ENCODE measurements at places on chromosomes 6 and 20. TPM values are rescaled to one million over a fixed set of nuclear protein-coding genes. Genes with fewer than 3 reads are reported as not detected.

GRCh38 chr20:49549801-49550551 lies 18.0 kb downstream of the PTGIS start:
- no peak for DNase-seq

GRCh38 chr20:57724610-57725405 lies 15.0 kb upstream of the PMEPA1 start:
- no peak for DNase-seq

DNA sequence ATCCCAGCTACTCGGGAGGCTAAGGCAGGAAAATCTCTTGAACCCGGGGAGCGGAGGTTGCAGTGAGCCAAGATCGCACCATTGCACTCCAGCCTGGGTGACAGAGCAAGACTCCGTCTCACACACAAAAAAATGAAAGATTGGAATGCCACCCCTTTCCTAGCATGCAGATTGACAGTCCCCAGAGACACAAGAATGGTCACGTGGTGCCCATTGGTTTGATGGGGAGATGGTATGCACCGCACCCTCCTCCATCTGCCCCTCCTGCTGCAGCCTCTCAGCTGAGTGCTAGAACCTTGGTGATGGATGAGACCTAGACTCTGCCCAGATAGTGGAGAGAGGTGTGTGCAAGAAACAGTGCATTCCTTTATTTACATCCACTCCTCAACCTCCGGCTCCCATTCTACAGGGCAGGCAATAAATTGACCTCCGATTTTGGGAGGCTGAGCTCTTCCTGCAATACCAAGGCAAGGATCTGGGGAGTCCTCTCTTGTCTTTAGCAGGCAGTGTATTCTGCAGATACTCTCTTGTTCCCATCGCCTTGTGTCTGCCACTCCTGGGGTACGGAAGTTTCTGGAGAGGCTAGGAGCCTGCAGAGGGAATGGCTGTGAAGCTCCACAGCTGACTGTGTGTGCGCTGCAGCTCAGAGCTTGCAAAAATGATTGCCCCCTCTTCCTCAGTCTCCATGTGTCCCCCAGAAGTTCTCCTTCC lies 1.1 kb upstream of the RNF24 start:
- no peak for DNase-seq

The GSTA3 gene
- not detected for polyA plus RNA-seq

DNA sequence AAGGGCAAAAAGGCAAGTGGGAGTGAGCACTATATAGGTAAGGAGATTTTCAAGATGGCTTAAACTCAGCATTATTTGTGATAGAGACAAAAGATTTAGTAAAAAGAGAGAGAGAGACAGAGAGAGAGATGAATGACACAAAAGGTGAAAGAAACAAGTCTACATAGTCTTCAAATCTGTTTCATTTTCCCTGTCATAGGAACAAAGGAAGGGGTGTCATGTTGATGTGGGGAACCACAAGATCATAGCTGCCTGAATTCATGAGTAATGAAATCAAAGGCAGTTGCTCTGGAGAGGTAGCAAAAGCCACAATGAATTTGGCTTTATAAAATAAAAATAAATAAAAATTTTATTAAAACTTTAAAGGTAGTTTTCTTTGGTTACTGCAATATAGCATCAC lies 67.2 kb upstream of the PHIP start:
- no peak for DNase-seq

DNA sequence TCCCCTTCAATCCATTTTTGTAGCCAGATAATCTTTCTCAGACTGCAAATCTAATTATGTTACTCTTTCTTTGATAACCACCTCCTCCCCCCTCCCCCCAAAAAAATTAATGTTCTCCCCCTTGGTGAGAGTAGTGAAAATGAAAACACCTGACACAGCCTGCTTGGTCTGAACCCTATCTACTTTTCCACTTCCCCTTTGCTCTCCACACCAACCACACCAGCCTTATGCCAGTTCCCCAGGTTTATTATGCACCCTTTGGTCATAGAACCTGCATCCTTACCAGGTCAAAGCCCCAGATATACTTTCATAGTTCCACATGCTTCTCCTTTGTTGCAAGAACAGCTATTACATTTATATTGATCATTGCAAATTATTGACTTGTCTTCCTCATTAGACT lies 19.4 kb downstream of the PFDN4 start:
- DNase-seq, result no peak

- DNase-seq, result no peak
These were observed 13.2 kb upstream of the GPR6 start for GRCh38 chr6:109964949-109965348.

The GTSF1L gene
- polyA plus RNA-seq, result not detected
